CD4-positive, alpha-beta T cell treated with Interleukin-12 subunit alpha and Interleukin-12 subunit beta, for 1 hour (primary cell): ENCODE measurements at places on chromosomes 1 and 21.

DNA sequence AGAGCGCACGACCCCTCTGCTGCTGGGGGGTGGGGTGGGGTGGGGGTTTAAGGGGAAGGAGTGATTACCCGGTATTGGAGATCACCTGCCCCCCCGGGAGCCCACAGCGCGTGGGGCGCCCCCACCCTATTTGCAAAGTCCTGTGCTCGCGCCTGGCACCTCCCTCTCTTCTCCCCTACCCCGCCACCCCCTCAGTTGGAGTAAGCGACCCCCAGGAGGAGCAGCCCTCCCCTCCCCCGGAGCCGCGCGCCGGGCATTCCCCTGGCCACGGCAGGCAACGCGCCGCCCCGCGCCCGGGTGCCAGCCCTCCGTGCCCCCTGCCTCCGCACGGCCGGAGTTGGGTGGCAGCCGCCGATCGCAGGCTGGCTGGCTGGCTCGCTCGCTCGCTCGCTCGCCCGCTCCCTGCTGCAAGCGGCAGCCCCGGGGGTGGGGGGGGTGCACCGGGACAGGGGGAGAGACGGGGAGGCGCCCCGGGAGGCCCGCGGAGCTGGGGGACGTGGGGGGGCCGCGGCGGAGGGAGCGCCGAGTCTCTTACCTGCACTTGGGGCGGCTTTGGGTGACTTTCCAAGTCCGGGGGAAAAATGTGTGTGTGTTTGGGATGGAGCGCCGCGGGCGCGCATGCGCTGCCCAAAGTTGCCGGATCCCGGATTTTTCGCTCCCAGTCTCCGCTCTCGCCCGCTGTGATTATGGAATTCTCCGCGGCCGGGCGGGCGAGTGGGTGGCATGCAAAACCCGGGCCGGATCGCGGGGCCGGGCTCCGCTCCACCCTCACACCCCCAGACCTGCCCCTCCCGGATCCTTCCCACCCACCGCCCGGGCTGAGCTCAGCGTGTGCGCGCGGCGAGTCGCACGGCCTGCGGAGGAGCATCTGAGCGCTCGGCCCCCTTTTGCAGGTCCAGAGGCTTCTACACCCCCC lies at the start of gene CASZ1:
TSS of gene CASZ1 (minus strand) at position 618 of the 916 bp plus-strand sequence. CDS start 102,757 bp downstream, outside the sequence.
- no peak for DNase-seq

DNA sequence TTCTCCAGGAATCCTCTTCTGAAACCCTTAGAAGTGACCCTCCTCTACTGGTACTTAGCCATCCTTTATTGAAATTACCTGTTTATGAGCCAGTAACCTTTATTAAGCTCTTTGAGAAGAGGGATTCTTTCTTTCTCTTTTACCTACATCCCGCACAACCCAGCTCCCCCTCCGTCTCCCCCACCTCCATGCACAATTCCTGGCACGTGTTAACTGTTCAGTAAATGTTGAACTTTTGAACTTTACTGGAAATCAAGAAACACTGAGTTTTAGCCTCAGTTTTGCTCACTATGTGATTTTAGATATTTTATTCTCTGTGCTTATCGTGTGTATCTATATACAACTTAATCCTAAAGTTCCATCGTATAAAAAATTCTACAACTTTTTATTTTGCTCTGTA lies 1.8 kb downstream of the TMED5 start:
- no peak for DNase-seq

- DNase-seq, result no peak
Measured at GRCh38 chr21:37508341-37508740, 141.8 kb downstream of the DYRK1A start.

DNA sequence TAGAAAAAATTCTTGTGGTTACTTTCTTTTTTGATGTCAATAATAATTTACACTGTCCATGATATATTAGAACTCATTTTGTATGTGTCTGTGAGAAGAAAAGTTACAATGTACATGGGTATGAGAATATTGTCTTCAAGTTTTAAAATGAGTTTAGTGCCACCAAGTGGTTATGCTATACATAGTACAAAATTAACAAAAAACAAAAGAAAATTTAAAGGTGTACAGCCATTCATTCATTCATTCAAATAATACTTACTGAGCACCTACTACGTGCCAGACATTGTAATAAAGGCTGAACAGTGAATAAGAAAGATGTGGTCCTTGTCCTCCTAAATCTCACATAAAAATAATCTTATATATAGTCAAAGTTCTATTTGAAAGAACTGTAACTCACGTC lies 27.7 kb downstream of the UCHL5 start:
- DNase-seq, result peak; percentile 5

DNA sequence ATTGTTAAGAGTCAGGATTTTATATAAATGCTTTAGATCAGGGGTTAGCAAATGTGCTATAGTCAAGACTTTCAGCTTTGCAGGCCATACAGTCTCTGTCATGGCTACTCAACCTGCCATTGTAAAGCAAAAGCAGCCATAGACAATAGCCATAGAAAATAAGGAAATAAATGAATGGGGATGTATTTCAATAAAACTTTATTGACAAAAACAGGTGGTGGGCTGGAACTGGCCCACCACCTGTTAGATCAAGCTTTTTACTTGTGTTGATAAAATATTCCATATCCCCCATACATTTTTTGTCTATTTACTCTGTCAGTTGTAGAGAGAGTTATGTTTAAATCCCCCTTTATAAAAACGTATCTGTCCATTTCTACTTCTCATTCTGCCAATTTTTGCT lies 98.9 kb downstream of the HIVEP3 start:
- DNase-seq, result no peak

DNA sequence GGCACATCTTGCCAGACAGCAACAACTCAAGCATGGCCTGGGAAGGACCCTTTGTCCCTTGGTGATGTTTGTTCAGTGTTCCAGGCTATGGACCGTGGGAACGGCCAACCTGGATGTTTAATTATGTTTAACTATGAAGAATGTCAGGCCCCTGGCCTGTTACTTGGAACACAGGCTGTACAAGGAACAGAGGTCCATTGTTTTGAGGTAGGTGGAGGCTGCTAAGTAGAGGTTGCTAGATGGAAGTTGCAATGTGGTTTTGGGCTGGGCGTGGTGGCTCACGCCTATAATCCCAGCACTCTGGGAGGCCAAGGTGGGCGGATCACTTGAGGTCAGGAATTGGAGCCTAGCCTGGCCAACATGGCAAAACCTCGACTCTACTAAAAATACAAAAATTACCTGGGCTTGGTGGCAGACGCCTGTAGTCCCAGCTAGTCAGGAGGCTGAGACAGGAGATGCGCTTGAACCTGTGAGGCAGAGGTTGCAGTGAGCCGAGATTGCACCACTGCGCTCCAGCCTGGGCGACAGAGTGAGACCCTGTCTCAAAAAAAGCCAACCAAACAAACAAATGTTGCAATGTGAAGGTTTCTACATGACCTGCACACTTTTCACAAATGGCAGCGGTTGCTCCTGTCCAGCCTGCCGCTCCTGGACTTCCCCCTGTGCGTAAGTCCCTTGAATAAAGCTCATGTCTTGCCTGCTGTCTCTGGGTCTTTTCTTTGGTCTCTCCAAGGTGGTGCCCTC lies 2.5 kb upstream of the LEFTY1 start:
- DNase-seq, result no peak

- no peak for DNase-seq
Measured at GRCh38 chr1:156752843-156753482, 1.5 kb upstream of the HDGF start.

GRCh38 chr1:24725209-24725651 lies 20.0 kb upstream of the CLIC4 start:
- no peak for DNase-seq

GRCh38 chr21:41188486-41189149 lies 20.7 kb downstream of the BACE2 start:
- DNase-seq, result no peak

GRCh38 chr21:31531967-31532366 lies 127.5 kb upstream of the SOD1 start:
- no peak for DNase-seq

DNA sequence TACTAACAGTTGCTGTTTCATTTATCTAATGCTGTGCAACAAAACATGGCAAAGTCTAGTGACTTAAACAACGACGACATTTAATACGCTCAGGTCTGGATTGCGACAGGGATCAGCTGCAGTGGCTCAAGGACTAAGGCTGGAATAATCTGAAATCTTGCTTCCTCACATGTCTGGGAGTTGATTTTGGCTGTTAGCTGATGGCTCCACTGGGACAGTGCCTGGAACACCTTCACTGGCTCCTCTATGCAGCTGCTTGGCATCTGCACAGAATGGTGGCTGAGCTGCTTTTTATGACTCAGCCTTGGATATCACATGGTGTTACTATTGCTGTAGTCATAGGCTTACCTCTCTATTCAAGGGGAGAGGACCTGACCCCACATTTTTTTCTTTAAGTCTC lies 24.0 kb upstream of the BTG3 start:
- DNase-seq, result no peak

DNA sequence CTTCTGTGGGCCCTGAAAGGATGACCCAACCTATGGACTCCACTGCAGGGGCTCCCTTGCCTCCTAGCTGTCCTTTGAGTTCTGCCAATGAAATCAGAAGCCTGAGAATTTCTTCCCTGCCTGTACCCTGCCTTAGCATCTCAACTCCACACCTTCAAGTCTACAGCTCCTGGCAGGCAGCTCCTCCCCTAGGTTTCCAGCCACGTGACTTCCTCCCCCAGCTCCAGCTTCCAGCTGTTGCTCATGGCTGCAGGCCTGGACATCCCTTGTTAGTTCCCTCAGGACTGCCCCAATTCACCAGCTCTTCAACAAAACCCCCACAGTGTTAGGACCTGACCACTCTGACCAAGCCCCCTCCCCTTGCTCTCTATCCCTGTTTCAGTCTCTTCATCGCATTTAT lies 2.4 kb downstream of the RCAN1 start:
- no peak for DNase-seq

- no peak for DNase-seq
Measured at GRCh38 chr1:10283318-10283984, 73.1 kb downstream of the KIF1B start.

DNA sequence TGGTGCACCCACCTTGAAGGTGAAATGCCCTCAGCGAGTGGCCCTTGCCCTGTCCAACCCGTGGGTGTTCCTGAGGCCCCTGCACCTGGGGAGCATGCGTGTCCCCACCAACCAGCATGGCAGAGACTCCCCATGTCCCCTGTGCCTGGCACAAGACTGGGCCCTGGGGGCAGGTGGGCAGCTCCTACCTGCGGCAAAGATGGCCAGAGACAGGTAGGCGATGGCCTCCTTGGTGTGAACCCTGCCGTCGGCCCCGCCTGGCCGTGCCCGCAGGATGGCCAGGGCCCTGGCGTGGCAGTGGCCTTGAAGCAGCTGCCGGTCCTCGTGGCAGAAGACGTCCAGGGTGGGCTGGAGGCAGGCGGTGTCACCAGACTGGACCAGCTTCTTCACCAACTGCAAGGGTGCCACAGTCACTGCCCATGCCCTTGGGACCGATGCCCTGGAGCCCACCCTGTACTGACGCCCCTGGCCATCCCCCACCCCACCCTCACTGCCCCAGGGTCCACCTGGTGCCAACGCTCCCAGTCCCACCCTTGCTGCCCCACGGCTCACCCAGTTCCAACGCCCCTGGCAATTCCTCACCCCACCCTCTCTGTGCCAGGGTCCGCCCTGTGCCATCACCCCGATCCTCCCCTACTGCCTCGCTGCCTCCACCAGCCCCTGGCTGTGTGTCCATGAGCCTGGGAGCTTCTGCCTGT lies 15.7 kb downstream of the TTC34 start:
- DNase-seq, result no peak

DNA sequence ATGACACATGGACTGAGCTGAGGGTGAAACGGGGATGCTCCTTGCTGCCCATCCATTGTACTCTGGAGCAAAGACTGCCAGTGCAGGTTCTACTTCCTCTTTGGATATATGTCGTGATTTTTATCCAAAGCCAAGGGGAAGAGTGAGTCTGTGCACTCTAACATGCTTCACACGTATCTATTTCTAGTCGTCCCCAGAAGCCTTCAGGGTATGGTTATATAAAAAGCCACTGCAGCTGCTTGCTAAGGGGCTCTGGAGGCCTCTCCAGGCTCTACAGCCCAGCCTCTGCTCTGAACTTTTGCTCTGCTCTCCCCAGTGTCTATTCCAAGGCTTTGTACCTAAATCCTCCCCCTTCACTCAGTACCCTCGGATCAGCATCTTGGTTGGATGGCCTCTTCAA lies 20.1 kb downstream of the PAFAH2 start:
- no peak for DNase-seq

DNA sequence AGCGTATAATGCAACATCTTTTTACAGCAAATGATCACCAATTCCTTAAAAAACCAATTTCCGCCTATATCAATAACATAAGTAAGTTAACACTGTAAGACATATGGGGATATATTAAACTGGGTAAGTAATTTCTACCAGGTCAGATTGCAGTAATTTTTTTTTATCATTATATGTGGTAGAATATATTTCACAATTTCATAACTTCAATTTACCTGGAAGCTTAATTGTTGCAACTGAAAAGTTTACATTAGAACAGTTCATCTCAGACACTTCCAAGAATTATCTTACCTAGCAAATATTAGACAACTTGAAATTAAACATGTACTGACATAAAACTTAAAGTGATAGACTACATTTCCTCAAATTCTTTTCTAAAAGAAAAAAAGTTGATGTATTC lies 51.9 kb upstream of the ASPM start:
- DNase-seq, result no peak

DNA sequence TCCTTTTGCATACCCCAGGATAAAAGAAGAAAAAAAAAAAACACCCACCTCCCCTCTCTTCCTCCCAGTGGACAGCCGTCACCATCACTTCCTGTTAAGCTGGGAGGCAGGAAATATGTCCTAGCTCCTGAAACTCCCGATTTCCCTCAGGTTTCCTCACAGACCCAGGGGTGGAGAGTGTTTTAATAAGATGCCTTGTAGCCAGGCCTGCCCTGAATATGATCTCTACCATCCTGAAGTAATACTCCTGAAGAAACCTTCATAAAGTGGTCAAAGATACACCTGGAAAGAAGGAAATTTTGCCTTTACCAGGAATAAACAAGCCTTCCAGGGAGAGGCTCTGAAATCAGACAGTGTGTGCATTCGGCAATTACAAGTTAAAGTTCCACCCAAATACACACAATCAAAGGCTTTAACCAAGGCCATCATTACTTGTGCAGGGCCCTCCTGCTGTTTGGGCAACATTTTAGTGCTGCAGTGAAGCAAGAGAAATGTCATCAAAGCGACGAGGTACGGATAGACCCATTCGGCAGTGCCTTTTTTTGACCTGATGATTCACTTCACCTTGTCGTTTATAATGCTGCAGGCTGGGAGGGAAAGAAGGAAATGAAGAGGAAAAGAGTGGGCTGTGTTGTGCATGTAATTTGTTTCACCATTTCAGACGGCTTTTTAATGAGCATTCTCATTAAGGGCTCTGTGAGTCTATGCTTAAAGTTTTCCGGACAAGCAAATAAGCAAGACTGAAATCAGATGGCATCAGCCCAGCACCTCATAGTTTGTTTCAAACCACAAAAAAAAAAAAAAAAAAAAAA lies 41.0 kb upstream of the RASAL2 start:
- no peak for DNase-seq

GRCh38 chr1:109398343-109399225 lies 866 bp upstream of the SORT1 start:
- no peak for DNase-seq

GRCh38 chr21:40686526-40686925 lies 160.4 kb downstream of the DSCAM start:
- DNase-seq, result no peak

GRCh38 chr1:34688006-34688741 lies 66.7 kb upstream of the GJB5 start:
- DNase-seq, result no peak

GRCh38 chr1:72129869-72130268 lies 152.5 kb downstream of the NEGR1 start:
- DNase-seq, result no peak

- DNase-seq, result no peak
Measured at GRCh38 chr1:109160071-109160840, 46.3 kb downstream of the ELAPOR1 start.
